Brain pericyte (primary cell): ENCODE measurements at places on chromosomes 4 and X.

- DNase-seq, result no peak
Measured at GRCh38 chrX:147935156-147935758, 23.5 kb downstream of the FMR1 start.

DNA sequence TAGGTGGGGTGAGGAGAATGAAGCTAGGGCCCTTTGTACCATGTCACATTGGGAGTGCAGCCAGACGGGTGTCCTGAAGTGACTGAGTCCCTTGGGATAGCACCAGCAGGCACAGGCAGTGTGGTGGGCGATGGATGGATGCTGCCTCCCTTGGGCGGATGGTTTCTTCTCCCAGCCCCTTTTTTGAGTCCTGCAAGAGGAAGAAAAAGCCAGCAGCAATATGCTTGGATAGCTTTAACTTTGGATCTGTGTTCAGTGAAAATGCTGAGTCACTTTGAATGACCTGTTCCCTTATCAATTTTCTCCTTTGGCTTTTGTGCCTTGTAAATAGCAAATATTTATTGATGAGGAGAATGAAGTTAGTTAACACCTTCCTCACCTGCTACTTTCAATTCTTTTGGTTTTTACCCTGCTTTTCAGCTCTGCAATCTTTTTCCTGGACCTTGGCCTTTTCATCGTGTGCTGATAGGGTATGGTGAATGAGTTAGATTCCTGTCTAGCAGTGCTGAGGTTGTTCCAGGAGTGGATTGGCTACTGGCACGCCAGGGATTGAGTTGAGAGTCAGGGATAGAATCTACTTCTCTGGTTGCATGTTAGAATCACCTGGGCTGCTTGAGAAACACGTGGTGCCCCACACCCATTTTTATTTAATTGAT lies 10.2 kb downstream of the DCUN1D4 start:
- DNase-seq, result no peak

- no peak for DNase-seq
Measured at GRCh38 chr4:114561590-114561989, 37.0 kb upstream of the UGT8 start.

DNA sequence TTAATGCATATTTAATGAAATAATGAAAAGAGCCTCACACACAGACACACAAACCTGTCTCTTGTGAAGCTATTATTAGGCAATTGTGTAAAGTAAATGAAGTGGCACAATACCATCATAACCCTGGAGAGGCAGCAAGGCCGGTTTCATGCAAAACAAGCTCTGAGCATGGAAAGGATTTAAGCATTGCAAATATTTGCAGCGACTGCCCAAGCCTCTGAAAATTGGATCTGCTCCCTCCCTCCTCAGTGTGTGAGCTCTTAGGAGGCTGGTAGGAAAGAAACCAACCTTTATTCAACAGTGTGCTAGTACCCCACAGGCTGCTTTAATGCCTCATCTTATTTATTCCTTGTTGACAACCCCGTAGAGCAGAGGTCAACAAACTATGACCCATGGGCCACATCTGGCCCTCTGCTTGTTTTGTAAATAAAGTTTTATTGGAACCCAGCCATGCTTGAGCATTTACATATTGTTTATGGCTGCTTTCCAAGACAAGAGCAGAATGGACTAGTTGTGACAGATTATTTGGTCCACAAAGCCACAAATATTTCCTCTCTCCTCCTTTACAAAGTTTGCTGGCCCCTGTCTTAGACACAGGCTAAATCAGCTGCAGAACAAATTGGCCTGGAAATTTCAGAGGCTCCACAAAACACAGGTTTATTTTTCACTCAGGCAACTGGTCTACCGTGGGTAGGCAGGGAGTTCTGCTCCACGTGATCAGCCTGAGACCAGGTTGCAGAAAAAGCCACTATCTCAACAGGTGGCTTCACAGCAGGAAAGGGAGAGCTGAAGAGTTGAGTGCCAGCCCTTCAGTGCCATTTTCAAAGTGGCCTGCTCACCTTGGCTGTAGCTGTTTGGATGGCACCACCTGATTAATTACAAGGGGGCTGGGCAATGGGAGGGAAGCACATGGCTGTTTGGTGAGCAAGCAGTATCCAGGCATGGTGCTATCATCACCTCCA lies 16.8 kb downstream of the RS1 start:
- no peak for DNase-seq

GRCh38 chr4:128844931-128845330 lies 35.4 kb downstream of the JADE1 start:
- peak; percentile 90 for DNase-seq

DNA sequence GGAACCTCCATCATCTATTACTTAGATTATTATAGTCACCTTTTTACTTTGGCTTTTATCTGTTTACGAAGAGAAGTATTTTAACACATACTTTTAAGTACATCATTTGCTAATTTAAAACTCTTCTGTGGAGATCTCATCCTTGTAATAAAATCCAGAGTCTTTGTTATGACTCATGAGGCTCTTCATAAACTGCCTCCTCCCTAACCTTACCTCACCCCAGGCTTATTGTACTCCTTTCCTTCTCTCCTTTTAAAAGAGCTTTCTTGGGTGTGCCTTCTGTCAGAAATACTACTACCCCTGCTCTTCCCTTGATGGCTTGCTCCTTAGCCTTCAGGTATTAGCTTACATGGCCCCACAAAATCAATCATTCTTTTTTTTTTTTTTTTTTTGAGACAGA lies 6.6 kb downstream of the ARL9 start:
- no peak for DNase-seq

- DNase-seq, result no peak
Measured at GRCh38 chr4:13994016-13994415, 366.5 kb upstream of the BOD1L1 start.

GRCh38 chr4:81460191-81460701 lies 11.5 kb downstream of the RASGEF1B start:
- DNase-seq, result no peak

DNA sequence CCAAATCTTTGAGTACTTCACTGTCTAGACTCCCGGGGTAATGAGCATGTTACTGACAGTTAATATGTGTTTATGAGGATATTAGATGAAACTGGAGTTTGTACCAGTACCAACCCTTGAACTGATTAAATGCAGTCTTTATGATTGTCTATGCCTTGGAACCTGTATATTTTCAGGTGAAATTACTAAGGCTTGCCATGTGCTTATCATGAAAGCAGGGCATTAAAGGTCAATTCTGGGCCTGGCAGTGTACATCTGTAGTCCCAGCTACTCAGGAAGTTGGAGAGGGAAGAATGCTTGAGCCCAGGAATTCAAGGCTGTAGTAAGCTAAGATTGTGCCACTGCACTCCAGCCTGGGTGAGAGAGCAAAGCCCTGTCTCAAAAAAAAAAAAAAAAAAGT lies 27.6 kb downstream of the PHEX start:
- DNase-seq, result no peak

- no peak for DNase-seq
Measured at GRCh38 chrX:125953814-125954213, 212.3 kb downstream of the DCAF12L2 start.

- no peak for DNase-seq
Measured at GRCh38 chrX:8278557-8278956, 107.5 kb upstream of the VCX2 start.

GRCh38 chr4:143713955-143714625 lies 13.6 kb upstream of the FREM3 start:
- DNase-seq, result no peak

DNA sequence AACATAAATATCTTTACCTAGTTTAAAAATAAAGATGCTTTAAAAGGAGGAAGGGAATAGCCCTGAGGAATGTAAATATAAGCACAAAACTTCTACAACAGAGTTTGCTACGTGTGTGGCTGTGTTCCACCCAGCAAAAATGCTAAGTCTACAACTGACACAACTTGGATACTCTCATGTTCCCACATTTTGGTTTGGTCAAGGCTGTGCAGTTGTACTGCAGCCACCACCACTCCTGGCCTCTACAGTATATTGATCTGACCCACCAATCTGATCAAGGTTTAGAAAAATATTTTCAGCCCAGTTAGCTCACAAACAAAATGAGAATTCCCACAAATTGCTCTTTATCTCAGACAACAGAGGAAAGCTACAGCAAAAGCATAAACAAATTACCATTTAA lies 12.1 kb downstream of the F9 start:
- no peak for DNase-seq

GRCh38 chr4:24705016-24705753 lies 90.2 kb upstream of the SOD3 start:
- no peak for DNase-seq

DNA sequence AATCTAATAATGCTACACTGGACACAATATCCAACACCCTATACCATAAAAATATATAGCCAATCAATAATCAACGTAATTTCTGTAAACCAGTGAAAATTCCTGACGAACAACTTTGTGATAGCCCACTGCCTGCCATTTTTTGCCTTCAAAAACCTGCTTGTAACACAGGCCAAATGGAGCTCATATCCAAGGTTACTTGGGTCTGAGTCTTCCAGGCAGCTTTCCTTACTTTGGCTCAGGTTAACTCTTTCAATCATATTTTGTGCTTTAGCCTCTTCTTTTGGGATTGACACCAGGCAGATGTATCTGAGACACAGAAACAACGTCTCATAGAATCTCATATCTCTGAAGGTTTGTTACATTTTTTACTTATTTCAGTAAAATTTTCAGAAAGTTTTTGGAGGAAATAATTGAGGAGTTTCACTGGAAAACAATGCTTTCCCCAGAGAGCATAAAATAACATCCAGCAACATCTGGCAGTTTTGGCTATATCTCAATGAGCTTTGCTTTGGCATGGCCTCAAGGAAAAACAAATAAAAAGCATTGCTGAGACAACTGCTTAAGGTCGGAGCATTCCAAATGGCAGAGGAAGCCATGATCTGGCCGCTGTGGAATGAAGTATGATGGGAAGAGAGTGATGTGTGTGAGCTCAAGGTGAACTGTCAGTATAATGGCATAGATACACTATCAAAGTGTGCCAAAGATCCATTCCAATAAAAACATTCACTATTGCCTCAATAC lies 162.9 kb upstream of the SPIN4 start:
- peak; percentile 24 for DNase-seq

- DNase-seq, result no peak
Measured at GRCh38 chrX:9102956-9103355, 69.0 kb upstream of the FAM9B start.

DNA sequence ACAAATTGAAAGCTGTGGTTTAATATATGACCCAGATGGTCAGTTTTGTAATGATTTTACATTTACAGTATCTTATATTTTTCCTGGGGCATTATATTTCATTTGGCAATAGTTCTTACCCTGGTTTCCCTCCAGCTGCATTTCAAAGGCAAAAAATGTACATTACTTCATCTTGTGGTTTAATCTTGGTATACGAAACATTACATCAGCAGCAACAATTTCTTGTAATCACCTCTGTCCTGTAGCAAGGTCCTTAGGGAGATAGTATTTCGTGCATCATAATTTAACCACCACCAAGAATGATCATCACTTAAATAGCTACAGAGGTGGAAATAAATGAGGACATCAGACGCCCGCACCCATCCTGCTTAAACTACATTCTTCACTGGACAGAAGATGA lies 48.8 kb downstream of the HS6ST2 start:
- no peak for DNase-seq

DNA sequence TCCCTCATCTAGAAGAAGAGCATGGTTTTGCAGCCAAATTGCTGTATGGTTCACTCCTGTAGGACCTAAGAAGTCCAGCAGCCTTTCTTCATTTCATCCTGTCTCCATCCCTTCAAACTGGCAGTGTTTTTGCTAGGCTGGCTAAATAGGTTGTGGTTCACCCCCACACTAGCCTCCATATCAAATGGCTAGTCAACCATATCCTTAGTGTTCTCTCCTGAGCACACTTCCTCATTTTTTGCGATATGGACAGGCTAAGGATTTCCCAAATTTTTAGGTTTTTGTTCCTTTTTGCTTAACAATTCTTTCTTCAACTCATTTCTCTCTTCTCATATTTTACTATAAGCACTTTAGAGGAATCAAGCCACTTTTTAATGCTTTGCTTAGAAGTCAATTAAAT lies 98.8 kb upstream of the NOCT start:
- no peak for DNase-seq

GRCh38 chr4:21571100-21571499 lies 377.5 kb downstream of the KCNIP4 start:
- no peak for DNase-seq

DNA sequence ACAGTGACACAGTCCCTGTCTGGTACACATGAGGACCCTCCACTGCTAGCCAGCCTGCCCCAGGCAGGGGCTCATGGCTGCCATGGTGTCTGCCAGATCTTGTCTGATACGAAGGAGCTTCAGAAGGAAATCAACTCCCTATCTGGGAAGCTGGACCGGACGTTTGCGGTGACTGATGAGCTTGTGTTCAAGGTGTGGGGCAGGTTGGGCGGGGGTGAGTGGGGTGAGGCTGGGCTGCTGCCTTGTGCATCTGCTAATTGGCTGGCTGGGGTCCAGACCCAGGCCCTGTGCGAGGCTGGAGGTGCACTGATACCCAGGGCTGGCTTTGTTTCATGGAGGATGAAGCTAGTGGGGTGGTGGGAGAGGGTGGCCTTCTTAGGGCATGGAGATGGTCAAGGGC lies 13.8 kb downstream of the CCDC22 start:
- DNase-seq, result no peak

GRCh38 chr4:1972414-1972813 lies 36.4 kb downstream of the NELFA start:
- no peak for DNase-seq

GRCh38 chrX:2447484-2447883 lies 53.3 kb downstream of the DHRSX start:
- no peak for DNase-seq

GRCh38 chr4:35163168-35163567 lies 1081.1 kb downstream of the ARAP2 start:
- DNase-seq, result no peak
